ENCODE measurements at places on chromosomes 5 and 9. TPM values are rescaled to one million over a fixed set of nuclear protein-coding genes. Genes with fewer than 3 reads are reported as not detected.

The OLFM1 gene
- not detected for total RNA-seq

The SHC3 gene
- not detected for total RNA-seq

The CKS2 gene
- 155 TPM for total RNA-seq

The AIF1L gene
- total RNA-seq: 0.53 TPM

The JAK2 gene
- 30.3 TPM for total RNA-seq

The GRPEL2 gene
- 42.7 TPM for total RNA-seq

The SLC4A9 gene
- total RNA-seq: 0.56 TPM

The TSSK1B gene
- total RNA-seq: not detected

The RGS3 gene
- 48.2 TPM for total RNA-seq

The HMCN2 gene
- 0.12 TPM for total RNA-seq

The PCDHA11 gene
- total RNA-seq: not detected

The TICAM2 gene
- 0.77 TPM for total RNA-seq

The TAL2 gene
- not detected for total RNA-seq

The MORN5 gene
- total RNA-seq: not detected

The EDIL3 gene
- not detected for total RNA-seq

The SOX30 gene
- total RNA-seq: 2.0 TPM
